Stomach (tissue), 19 donors: ENCODE measurements at places on chromosomes 16 and 17. TPM values are rescaled to one million over a fixed set of nuclear protein-coding genes. Genes with fewer than 3 reads are reported as not detected.

DNA sequence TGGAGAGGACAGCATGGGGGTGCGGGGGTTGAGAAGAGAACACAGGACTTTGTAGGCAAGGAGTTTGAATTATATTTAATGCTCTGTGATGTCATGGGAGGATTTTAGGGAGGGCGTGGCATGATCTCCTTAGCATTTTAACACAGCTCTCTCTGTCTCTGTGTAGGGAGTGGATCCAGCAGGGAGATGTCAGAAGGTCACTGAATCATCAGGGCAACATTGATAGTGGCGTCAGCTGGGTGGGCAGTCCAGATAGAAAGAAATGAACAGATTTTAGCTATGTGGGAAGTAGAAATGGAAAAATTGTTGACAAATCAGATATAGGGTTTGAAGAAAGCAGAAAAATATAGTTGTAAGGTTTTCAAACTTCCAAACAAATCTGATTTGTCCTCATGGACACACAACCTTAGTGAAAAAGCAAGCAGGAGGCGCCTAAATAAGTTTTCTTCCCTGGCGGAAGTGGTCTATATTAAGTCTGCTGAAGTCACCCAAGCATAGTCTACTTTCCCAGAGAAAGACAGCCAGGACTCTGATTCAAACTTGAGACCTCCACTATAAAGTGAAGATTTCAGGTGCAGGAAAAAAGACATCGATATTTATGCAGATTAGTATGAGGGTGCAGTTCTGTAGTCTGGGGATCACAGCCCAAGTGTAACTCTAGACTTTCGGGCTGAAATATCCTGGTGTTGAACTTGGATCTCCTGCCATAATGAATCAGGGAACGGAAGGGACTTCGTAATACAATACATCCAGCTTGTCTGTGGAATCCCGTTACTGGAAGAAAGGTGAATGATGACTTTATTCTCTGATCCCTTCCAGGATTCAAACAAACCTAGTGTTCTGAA lies 10.1 kb upstream of the PCTP start:
- DNase-seq, result no peak

The ENPP7 gene
- not detected for total RNA-seq

GRCh38 chr17:77312786-77313599 lies 172.2 kb downstream of the SEC14L1 start:
- peak; percentile 90 for DNase-seq

GRCh38 chr16:81604960-81605383 lies 160.4 kb downstream of the CMIP start:
- peak; percentile 49 for DNase-seq

The FBXL16 gene
- 0.37 TPM for total RNA-seq

DNA sequence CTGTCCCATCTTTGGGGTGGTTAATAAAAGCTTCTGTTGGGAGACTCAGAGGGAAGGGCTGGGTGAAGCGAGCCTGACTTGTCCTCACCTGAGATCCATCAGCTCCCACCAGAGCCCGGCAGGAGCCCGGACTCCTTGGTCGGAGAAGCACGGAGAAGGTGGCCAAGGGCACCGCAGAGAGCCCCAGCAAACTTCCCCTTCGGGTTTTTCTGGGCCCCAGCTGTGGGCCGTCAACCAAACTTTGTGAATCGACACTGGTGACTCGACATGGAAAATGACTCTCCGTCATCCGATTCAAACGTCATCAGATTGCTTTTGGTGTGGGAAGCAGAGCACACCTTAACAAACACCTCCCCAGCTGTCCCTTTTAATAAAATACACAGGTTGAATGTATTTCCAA lies 21.4 kb downstream of the ENPP7 start:
- DNase-seq, result no peak

The CLDN7 gene
- total RNA-seq, result 17.4 TPM

The OTOP2 gene
- total RNA-seq, result 3.2 TPM

- DNase-seq, result no peak
Observed at GRCh38 chr16:23384878-23385277, 68.1 kb downstream of the COG7 start.

The TM4SF5 gene
- total RNA-seq, result not detected

GRCh38 chr16:65773301-65773874 lies 593.1 kb upstream of the CDH5 start:
- no peak for DNase-seq
